ENCODE measurements at places on chromosomes 12 and 14.

GRCh38 chr12:46710125-46710743, 115.6 kb downstream of the SLC38A4 start:
- DNase-seq, result no peak

DNA sequence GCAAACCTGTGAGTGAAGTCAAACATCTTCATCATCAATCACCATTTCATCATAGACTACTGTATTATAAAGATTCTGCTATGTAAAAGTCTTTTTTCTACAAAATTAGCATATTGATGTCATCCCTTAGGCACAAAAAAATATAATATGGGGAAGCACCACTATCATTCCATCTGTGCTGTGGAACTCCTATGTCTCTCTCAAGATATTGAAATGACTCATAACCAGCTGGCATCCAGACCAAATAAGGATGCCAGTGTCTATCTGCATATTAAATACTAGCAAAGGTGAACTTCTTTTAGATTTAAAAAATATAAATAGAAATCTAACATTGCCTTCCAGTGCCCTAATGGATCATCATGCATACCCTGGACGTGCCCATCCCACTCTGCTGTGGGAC, 17.9 kb upstream of the DCAF5 start:
- no peak for DNase-seq

DNA sequence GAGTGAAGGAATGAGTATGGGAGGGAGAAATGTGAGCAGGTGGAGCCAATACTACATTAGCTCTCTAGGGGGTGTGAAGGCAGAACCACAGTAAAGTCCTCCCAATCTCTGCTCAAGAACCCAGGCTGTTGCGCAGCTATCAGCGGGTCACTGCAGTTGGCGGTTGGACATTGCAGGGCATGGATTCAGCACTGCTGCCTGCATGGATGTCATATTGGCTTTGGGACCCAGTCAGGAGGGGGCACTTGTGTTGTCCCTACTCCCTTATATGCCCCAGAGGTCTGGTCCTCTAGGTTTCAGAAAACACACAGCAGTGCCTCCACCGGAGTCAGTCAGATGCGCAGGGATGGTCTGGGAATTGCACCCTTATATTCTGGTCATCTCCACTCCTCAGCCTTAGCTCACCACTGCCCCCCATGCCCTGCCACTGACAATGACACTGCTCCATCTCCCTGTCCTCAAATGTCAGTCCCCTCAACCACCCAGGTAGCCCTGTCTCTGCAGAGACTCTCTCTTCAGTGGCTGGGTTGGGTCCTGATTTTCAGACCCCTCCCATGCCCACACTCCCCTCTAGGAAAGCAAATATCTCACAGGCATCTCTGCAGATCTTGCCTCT, 9.6 kb downstream of the ZDHHC22 start:
- no peak for DNase-seq

DNA sequence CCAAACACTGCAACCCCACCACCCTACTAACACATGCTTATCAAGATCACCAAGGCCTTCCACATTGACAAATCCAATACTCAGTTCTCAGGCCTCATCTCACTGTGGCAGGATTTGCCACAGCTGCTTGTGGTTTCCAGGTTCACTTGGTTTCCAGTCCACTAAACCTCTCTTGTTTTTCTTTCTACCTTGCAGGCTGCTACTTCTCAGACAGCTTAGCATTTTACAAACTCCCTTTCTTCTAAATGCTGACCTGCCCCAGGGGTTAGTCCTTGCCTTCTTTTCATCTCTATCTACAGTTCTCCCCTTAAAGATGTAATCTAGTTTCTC, 84.1 kb downstream of the BCAT1 start:
- DNase-seq, result no peak

DNA sequence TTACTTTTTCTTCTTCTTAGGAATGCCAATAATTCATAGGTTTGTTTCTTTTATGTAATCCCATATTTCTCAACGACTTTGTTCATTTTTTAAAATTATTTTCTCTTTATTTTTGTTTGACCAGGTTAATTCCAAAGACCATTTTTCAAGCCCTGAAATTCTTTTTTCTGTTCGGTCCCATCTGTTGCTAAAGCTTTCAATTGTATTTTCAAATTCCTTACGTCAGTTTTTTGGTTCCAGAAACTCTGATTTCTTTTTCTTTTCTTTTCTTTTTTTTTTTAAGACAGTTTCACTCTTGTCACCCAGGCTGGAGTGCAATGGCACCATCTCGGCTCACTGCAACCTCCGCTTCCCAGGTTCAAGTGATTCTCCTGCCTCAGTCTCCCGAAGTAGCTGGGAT, 27.6 kb downstream of the RAB3IP start:
- DNase-seq, result no peak

DNA sequence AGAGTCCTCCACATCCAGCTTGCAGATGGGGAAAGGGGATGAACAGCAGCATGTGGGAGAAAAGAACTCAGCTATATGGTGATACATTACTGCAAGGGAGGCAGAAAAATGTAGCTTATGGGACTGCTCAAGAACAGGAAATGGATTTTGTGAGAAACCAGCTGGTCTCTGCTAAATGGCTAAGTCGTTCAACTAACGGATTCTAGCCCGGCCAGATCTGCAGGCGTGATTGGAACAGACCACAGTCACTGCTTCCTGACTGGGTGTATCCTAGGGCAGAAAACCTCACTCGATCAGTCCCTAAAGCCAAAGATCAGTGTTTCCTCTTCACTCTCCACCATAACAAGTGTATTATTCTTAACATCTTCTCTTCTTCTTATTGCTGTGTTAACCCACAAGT, 8.1 kb upstream of the PTGDR start:
- DNase-seq, result no peak

- no peak for DNase-seq
Measured at GRCh38 chr12:107436836-107437235, 248.8 kb upstream of the PWP1 start.

DNA sequence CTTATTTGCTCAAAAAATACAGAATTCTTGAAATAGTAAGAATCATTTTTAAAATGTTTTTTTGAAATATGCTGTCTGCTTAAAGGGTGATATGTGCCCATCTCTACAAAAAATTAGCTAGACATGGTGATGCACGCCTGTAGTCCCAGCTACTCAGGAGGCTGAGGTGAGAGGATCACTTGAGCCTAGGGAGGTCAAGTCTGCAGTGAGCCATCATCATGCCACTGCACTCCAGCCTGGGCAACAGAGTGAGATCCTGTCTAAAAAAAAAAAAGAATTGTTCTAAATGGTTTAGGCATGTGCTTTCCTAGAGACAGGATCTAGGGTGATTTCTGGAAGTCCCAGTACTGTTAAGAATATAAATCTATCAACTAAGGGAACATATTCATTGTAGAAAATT, 75.6 kb upstream of the HECTD1 start:
- DNase-seq, result no peak

DNA sequence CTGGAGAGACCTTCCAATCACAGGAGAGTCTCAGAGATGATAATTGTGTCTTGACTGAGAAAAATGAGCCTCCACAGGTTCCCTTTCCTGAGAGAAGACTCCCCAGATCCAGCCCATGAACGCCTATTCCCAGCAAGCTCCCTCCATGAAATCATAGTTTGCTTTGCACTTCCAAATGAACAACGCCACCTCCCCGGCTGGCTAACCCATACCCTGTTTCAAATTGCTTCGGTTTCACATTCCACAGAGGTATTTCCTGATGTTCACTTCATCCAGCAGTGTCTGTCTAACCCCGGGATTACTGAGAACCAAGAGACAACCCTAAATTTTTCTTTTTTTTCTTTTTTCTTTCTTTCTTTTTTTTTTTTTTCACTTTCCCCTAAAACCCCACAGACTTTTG, 124.1 kb upstream of the RFLNA start:
- DNase-seq, result no peak

- DNase-seq, result no peak
Measured at GRCh38 chr14:93101181-93101580, 14.5 kb downstream of the ITPK1 start.

GRCh38 chr14:101966742-101967141, 2.4 kb downstream of the DYNC1H1 start:
- no peak for DNase-seq

GRCh38 chr12:90829044-90829443, 125.9 kb downstream of the CCER1 start:
- no peak for DNase-seq

DNA sequence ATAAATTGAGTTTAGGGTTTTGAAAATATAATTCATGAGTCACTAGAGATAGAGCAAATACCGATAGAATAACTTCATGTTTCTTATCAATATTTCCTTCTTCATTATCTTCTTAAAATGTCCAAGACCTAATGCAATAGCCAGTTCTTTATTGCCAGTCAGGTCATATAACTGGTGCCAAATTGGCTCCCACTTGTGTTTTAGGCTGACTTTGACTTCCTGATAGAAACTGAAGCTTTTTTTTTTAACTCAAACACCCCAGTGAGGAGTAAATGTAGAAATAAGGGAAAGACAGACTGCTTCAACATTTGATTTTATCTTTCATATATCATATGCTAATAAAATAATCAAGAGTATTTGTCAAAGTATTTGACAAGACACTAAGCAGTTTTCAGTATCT, 80.7 kb downstream of the ARMH4 start:
- DNase-seq, result no peak

GRCh38 chr12:93381161-93381975, 3.6 kb downstream of the NUDT4 start:
- DNase-seq, result no peak
